ENCODE measurements at places on chromosomes 1 and 21.
A peak's percentile ranks its signal among the peaks of the same experiment; 100 is the strongest.

GRCh38 chr1:12387641-12388040, 157.8 kb downstream of the VPS13D start:
- peak; percentile 27 for DNase-seq

DNA sequence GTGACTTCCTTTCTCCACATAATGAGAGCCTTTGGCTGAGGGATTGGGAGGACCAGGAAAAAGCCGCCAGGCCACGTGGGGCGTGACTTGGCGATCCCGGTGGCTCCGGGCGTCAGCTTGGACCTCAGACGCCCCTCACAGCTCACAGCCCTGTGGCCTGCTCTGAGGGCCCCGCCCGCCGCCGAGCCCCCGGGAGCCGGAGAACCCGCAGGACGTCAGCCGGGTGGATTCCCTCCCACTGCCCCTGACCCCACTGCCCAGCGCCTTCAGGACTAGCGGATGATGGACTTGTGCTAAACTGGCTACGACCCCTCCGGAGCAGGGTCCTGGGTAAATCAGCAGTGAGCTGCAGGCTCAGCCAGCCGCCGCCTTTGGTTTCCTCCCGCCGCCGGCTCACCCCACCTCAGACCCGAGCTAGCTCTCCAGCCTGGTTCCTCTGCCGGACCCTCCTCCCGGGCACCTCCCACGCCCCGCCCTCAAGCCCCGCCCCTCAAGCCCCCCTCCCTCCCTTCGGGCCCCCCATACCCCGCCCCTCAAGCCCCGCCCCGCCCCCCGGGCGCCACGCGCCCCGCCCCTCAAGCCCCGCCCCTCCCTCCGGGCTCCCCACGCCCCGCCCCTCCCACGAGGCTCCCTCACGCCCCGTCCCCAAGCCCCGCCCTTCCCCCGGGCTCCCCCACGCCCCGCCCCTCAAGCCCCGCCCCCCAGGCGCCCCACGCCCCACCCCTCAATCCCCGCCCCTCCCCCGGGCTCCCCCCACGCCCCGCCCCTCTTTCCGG, 10.0 kb upstream of the FAAP20 start:
- peak; percentile 63 for DNase-seq

GRCh38 chr1:69409731-69410456, 157.8 kb upstream of the LRRC7 start:
- no peak for DNase-seq

- DNase-seq, result no peak
Observed at GRCh38 chr1:3943806-3944577, 43.9 kb upstream of the C1orf174 start.

- DNase-seq, result no peak
Observed at GRCh38 chr21:34995979-34996303, 53.2 kb downstream of the RUNX1 start.

GRCh38 chr1:231165371-231165770, 3.5 kb downstream of the TRIM67 start:
- peak; percentile 11 for DNase-seq

DNA sequence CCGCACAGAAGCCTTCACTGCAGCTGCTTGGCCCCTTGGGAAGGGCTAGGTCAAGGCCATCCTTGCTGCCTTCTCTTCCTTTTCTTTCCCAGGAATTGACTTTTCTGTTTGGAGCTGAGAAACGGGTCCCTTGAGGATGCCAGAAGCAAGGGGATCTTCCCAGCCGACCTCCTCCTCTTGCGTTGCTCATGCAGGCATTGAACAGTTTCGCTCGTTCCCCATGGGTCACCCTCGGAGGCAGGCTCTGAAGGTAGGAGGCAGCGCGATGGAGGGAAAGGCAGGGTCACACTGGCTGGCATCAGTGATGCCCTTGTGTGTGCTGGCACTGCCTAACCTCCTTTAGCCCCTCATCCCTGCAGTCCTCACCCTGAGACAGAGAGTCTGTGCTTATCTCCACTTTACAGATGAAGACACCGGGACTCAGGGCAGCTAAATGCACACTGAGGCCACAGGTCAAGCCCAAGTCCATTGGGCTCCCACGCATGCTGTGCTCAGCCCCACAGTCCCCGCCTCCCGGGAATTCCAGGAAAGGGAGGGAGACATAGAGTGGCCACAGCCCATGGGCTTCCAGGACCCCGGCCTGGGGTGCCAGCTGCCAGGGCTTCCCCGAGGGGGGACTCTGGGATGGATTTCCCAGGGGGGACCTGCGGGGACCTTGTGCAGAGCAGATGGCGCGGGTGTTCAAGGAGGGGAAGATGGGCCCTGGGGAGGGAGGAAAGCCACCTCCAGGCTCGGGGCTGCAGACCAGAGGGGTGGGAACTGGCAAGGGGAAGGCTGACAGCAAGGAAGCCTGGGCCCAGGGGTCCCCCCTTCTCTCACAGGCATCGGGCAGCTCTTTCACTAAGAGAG, 90.2 kb downstream of the SPSB1 start:
- no peak for DNase-seq

- peak; percentile 28 for DNase-seq
Observed at GRCh38 chr1:243964915-243965314, 86.2 kb upstream of the ZBTB18 start.

- no peak for DNase-seq
Observed at GRCh38 chr1:89538361-89538760, 13.7 kb downstream of the LRRC8B start.

- no peak for DNase-seq
Observed at GRCh38 chr1:179955731-179956130, 1.1 kb downstream of the CEP350 start.

- DNase-seq, result peak; percentile 19
Observed at GRCh38 chr1:69791311-69791710, 223.6 kb downstream of the LRRC7 start.

- no peak for DNase-seq
Observed at GRCh38 chr21:33421713-33422393, 18.6 kb downstream of the IFNGR2 start.

GRCh38 chr1:73701826-73702225, 496.1 kb downstream of the LRRIQ3 start:
- no peak for DNase-seq

DNA sequence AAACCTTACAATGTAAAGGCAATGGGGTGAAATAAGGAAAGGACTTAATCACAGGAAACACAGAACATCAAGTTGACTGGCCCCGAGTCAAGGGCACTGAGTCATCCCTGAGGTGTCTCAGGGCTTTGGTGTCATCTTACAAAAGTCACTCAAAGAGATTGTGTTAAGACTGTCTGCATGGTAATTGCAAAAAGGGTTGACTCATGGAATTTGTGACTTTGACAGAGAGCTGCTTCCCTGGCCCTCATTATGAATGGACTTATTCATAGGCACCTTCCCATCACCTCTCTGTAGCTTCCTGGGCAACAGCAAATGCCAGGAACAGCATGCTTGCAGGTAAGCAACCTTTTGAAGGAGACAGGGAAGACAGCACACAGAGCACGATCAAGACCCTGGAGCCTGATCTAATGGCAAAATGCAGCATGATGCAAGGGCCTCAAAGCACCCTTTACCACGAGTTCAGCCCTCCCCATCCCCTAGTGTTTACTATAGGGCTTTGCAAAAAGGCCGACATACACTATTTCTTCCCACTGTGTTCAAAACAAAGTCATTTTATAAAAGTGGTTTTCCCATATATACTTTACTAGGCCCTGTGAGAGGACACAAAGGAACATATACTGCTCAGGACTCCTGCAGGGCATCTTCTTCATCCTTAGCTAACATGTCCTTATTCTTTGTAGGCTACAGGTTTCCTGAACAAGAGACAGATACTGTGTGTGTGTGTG, 17.1 kb downstream of the ZP4 start:
- peak; percentile 93 for DNase-seq

DNA sequence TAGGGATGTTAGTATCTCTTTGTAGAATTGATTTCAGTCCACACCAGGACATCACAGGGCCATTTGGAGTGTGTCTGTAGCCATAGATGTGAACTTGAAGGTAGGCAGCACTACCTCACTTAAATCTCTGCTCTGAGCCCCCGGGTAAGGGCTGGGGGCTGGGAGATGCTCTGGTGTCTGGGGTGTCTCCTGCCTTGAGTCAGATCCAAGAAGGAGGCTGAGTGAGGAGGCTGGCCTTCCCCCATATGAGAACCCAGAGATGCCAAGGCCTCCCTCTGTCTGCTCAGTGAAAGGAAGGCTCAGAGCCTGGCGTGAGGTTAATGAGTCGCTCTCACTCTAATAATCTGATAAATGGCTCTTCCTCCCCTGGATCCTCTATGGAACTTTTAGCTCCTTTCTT, 161.6 kb downstream of the ACTL8 start:
- DNase-seq, result no peak

GRCh38 chr1:230915078-230915477, 46.8 kb upstream of the C1orf198 start:
- DNase-seq, result no peak

- DNase-seq, result peak; percentile 68
Observed at GRCh38 chr1:92784021-92784638, 778 bp downstream of the EVI5 start.

DNA sequence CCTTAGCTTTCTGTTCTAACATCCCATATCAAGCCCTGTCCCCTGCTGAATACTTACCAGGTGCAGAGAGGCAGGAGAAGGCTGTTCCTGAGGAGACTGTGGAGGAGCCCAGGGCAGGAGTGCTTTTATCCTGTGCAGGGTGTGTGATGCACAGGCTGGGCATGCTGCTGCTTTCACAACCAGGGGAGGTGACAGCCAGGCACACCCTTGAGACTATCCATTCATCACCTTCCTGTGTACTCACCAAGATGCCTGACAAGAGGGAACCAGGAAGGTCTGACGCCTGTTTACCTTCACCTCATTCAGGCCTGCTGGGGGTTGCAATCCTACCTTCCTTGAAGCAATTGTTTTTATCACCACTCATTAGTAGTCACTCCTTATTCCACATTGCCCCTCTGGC, at the start of gene LCE3E:
TSS of gene LCE3E (minus strand) at position 100 of the 400 bp plus-strand sequence. CDS start 572 bp downstream, outside the sequence.
- no peak for DNase-seq

- DNase-seq, result no peak
Observed at GRCh38 chr1:168688644-168689326, 40.2 kb downstream of the DPT start.

DNA sequence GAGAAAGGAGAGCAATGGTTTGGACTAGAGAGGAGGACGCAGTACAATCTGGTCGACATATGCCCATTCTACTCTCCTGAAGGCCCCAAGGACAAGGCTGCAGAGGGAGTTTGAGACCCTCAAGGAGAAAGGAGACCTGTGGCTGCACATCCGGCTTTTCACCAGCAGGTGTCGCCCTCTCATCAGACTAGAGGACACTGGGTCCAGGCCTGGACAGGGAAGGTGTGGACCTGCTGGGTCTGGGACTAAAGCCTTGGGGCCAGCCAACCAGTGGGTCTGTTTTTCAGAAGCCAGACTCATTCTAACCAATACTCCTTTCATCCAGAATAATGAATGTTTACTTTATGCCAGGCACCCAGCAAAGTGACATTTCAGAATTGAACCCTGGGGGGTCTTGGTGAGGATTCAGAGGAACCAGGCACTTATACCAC, 5.0 kb downstream of the SRARP start:
- peak; percentile 66 for DNase-seq

DNA sequence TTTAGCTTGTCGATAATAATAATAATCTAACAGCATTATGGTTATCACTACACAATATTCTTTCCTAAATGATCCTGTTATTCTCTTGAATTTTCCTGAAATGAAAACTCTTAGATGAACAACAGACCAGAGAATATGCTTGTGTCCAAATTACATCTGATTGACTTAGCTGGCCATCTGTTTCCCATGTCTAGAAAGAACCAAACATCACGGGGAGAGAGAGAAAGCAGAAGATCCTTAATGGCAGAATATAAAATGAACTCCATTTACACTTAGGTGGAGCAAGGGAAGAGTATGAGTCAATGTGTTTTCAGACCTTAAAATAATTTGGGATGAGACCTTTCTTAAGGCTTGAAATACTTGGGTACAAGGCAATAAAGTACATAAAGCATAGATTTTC, 162.2 kb downstream of the DSCAM start:
- DNase-seq, result no peak

GRCh38 chr1:2796890-2797740, 4.4 kb downstream of the TTC34 start:
- no peak for DNase-seq

DNA sequence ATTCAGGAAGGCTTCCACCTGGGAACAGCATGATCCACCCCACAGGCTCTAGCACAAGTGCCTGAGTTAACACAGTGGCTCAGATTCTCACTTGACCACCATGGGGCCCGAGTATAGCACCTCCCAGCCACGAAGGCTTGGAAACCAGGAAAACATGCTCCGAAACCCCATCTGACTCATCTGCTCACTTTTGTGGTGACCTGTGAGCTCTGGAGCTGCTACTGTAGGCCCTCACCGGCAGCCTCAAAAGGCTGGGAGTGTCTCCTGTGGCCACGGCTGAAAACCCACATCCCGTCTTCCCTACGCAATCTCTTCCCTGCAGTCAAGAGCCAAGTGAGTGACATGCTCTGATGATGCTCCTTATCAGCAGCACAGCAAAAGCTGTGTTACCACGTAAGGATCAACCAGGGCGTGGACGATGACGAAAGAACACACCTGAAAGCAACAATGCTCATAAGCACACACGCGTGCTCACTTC, 81.4 kb downstream of the TGFBR3 start:
- peak; percentile 92 for DNase-seq

- DNase-seq, result peak; percentile 68
Observed at GRCh38 chr1:116286541-116286971, 86.5 kb upstream of the ATP1A1 start.

GRCh38 chr1:115469703-115470476, 131.8 kb upstream of the NGF start:
- peak; percentile 54 for DNase-seq

- DNase-seq, result no peak
Observed at GRCh38 chr1:233723387-233723786, 109.5 kb downstream of the KCNK1 start.

GRCh38 chr1:223650465-223650864, 15.0 kb downstream of the CAPN8 start:
- no peak for DNase-seq

DNA sequence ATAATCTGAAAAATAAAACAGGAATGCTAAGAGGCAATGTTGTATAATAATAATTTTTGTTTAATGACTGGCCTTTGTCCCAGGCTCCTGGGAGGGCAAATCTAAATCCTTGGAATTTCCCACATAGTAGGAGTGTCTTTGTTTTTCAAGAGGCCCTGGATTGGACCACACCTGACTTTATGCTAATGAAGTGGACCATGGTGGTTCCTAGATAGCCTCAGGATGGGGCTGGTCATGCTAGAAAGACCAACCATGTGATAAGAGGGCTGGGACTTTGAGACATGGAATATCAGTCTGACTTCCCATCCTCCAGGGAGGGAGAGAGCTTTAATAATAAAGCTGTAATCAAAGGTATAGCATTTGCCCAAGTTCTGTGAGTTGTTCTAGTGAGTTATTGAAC, 138.2 kb upstream of the RAB4A start:
- DNase-seq, result no peak

DNA sequence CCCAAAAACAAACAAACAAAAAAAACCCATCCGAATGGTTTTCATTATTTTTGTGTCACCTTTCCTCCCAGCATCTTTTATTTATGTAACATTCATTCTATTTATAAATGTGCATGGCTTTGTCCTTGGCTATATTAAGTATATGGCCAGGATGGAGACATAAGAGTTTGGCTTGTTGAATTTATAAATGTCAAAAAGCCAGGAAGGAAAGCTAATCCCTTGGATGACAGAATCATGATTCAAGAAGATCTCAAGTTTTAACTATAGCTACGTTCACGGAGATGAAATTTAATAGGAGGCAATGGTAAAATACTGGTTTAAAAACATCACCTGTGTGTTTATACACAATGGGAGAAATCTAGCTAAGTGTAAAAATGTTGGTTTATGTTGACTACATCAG, 5.0 kb downstream of the CEP170 start:
- DNase-seq, result no peak

GRCh38 chr1:204989266-204990058, 53.5 kb upstream of the CNTN2 start:
- peak; percentile 82 for DNase-seq

GRCh38 chr21:43021756-43022600, 47.6 kb downstream of the PKNOX1 start:
- no peak for DNase-seq
